Cortex of kidney (tissue), 1 donor: ENCODE measurements at places on chromosomes 13 and 19.

DNA sequence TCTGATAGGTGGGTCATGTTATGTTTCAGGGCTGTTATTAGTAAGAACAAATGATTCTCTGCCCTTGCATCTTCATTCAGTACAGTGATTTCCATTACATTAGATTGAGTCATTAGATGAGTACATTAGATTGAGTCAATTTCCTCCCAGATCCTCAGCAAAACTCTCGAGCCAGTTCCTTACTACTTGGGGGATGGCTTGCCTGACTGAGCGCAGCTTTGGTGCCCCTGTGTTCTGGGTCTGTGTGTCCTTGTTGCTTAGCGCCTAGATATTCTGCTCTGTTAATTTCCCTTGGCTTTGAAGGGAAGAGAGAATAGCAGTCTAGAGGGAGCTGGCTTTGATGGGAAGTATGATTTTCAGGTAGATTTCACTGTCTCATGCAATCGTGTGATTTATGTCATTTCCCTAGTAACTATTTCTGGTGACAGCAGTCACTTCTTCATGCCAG is 19.1 kb upstream of the SCEL start:
- no peak for DNase-seq

GRCh38 chr13:113519556-113519955 is 29.0 kb upstream of the DCUN1D2 start:
- DNase-seq = no peak

DNA sequence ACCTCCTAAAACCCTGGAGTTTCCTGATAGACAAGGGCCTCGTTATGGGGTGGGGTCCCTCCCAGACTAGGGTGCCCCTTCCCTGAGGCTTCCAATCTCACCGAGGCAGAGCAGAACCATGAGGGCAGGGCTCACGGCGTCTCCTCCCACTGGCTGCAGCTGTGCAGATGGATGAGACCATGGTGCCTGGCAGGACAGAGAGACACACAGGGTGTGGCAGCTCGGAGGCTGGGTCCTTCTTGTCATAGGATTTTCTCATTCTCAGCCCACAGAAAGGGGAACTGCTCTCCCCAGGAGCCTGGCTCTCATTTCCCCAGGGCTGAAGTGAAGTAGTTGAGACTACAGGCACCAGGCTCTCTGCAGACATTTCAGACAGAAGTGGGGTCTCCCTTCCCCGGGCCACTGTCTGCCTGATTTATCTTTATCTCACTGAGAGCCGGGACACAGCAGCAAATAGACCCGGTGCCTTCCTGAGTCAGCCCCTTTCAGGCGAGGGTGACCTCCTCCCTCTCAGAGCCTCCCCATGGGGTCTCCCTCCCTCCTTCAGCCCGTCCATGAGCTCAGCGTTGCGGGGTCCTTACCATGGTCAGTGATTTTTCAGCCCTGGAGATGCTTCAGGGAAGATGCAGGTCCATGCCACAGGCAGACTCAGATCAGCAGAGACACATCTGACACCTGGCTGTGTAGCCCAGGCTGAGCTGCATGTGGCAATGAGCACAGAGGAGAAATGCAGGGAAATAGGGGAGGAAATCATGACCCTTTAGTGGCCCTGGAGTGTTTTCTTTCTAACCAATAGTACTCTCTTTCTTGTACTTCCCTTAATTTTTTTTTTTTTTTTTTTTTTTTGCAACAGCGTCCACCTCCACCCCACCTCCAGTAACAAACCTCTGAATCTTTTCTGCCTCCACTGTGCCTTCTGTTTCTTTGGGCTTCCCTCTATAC is at the start of gene LILRA5:
Gene LILRA5, minus strand, starts transcription at position 731 of the 942 bp plus-strand sequence. Its CDS starts 147 bp downstream, at position 584.
- DNase-seq = no peak

DNA sequence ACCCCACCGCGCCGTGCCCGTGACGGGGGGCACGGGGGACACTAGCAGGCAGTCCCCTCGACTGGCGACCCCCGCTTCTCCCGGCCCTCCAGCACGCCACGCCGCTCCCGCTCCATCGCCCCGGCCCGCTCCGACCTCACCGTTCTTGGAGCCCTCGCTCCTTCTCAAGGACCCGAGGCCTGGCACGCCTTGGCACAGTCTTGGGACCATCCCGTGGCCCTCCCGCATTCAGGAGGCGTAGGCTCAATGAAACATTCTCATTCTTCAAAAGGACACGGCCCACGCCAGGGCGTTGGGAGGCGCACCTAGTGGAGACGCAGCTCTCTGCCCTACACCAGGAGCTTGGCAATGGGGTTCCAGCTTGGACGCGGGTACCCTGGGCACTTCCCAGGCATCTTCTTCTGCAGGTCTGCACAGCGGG is 473 bp upstream of the CERS1 start:
- DNase-seq = no peak

GRCh38 chr13:43124490-43124889 is 101.1 kb downstream of the DNAJC15 start:
- DNase-seq = no peak

GRCh38 chr13:91302111-91302510 is 45.4 kb upstream of the MIR17HG start:
- no peak for DNase-seq

- no peak for DNase-seq
Observed at GRCh38 chr19:38917921-38918491, 6.0 kb upstream of the CCER2 start.

GRCh38 chr19:33486407-33486806 is 35.2 kb downstream of the PEPD start:
- DNase-seq = no peak

GRCh38 chr19:52007451-52007805 is 583 bp downstream of the ZNF615 start:
- no peak for DNase-seq

- no peak for DNase-seq
Observed at GRCh38 chr13:110280231-110280813, 26.6 kb downstream of the COL4A1 start.

DNA sequence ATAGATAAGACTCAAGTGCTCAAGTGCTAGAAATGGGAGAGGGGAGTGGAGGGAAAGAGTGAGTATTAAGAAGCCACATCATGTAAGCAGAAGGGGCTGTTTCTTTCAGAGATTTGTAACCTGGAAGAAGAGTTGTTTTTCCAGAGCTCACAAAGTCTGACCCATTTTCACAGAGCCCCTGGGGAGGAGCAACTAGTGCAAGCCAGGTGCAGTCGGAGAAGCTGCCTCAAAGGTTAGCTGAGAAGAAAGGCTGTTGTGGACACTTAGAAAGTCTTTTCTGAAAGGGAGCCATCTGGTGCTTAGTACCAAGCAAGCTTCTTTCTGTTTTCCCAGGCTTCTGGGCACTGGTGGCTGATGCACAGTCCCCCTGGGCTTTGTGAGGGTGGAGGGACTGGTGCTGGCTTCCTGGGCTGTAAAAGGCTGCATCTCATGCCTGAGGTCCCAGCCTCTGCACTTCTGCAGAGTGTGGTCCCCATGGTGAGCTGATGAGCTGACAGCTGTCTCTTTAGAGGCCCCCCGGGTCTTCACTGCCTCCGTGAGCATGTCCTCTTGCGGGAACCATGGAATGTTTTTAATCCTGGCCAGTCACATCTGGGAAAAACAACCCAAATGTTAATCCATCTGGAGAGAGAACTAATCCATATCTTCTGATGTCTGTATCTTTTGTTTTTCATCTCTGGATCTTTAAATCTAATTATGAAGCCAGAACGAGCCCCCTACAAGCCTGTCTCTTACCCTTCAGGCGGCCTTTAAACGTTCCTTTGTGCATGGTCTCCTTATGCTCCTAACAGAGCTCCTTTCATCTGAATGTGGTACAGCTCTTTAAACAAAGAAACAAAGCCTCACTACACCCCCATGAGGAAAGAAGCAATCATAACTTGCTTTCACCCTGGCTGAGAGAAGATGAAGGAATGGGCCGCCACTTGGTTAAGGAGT is 40.2 kb downstream of the OLFM4 start:
- DNase-seq = no peak

DNA sequence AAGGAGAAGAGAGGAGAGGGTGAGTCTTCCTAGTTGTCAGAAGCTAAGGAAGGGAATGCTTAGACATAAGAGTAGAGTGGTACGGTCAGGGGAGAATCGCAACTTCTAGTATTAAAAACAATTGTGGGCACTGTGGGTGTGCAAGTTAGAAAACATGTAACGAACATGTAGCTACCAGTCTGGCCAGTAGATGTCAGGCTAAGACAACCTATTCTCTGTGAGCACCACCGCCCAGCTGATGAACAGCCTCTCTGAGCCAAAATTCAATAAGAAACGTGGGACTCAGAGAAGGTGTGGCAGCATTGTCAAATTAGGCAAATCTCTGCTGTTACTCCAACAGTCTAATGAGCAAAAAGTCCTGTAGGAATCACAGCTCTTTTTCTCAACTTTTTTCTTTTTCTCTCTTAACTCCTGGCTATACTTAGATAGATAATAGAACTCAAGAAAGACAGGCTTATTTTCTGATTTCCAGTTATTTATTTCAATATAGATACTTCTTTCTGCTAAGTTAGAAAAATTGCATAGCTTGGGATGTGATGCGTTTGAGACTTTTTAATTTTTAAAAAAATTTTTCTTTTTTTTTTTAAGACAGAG is 186.2 kb downstream of the USP12 start:
- no peak for DNase-seq

GRCh38 chr13:24066405-24067295 is 93.9 kb upstream of the SPATA13 start:
- no peak for DNase-seq

DNA sequence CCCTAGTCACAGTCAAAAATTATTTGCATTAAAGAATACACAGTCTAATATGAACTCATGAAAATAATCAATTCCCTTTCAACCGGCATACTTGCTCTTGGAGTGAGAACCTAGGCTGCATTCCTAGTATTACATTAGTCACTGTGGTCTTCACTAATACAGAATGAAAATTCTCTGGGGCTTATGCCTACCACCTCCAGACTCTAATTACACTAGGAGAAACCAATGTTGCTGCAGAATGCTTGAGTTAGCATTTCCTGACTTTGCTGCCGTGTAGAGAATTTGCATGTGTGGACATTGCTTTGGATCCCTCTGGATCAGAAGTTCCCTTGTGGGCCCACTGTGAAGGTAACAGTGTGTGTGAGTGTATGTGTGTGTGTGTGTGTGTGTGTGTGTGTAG is 87.8 kb downstream of the CCNA1 start:
- DNase-seq = no peak

- DNase-seq = no peak
Observed at GRCh38 chr13:45119469-45119990, 780 bp upstream of the GTF2F2 start.

- DNase-seq = no peak
Observed at GRCh38 chr13:24511816-24512196, 772 bp downstream of the PARP4 start.

GRCh38 chr13:36975172-36975571 is 24.0 kb downstream of the ALG5 start:
- DNase-seq = no peak

- DNase-seq = no peak
Observed at GRCh38 chr13:73261739-73262216, 203.0 kb downstream of the KLF5 start.

GRCh38 chr13:92259523-92259922 is 861.1 kb downstream of the GPC5 start:
- DNase-seq = no peak

- DNase-seq = no peak
Observed at GRCh38 chr13:38648912-38649311, 38.0 kb upstream of the FREM2 start.

DNA sequence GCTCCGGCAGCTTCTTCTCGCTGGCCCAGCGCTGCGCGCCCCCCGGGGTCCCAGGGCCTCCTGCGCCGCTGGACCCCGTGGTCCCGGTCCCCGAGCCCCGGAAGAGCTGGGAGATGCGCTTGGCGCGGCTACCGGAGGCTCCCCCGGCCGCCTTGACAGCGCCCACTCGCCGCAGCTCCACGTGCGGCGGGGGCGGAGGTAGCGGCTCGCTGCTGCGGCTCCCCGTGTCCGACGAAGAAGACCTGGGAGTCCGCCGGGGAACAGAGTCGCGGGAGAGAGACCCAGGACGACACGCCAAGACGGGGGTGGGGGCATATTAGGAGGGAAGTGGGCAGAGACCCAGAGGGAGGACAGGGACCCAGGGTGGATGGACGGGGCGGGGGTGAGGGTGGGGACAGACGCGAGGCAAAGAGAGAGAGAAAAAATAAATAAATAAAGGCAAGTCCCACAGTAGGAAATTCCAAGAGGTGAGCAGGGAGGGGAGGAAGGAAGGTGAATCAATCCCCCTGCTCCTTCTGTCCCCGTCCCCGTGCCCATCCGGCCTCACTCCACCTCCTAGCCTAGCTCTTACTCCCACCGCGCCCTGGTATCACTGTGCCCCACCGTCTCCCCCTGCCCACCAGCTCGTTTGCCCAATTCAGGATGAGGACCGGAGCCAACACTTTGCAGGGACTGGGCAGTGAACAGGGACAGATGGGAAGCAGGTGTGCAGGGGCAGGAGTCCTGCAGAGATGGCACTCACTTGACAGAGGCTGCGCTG is 826 bp downstream of the RASIP1 start:
- no peak for DNase-seq

- DNase-seq = no peak
Observed at GRCh38 chr13:27775943-27776342, 16.3 kb upstream of the GSX1 start.

- no peak for DNase-seq
Observed at GRCh38 chr13:47962237-47962636, 38.8 kb downstream of the SUCLA2 start.

- no peak for DNase-seq
Observed at GRCh38 chr13:25213715-25214114, 41.6 kb upstream of the AMER2 start.

DNA sequence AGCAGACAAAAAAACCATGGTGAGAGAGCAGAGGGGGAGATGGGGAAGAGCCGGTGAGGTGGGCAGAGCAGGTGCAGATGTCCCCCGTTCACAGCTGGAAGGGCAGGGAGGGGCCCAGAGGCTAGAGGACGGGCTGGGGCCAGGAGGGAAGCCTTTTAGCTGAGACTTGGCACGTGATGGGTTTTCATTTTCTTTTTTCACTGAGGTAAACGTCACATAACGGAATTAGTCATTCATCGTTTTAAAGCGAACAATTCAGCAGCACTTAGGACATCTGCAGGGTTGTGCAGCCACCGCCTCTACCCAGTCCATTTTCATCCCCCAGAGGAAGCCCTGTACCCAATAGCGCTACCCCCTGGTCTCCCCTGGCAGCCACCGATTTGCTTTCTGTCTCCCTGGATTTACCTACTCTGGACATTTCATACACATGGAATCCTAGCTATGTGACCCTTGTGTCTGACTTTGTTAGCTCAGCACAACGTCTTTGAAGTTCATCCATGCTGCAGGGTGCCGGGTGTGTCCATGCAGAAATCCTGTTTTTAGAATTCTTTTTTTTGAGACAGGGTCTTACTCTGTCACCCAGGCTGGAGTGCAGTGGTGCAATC is 16.0 kb upstream of the EMC10 start:
- DNase-seq = no peak

GRCh38 chr13:62046512-62046911 is 630.9 kb upstream of the PCDH20 start:
- DNase-seq = no peak

- DNase-seq = no peak
Observed at GRCh38 chr13:50192272-50192813, 177.1 kb downstream of the KCNRG start.
